HCT116 (cell line): ENCODE measurements at places on chromosomes 5 and 9. TPM values are rescaled to one million over a fixed set of nuclear protein-coding genes. Genes with fewer than 3 reads are reported as not detected.
A peak's percentile ranks its signal among the peaks of the same experiment; 100 is the strongest.

Gene MAP1B
- 8.9 TPM for total RNA-seq

Gene CARD9
- total RNA-seq = 1.2 TPM

GRCh38 chr9:70100362-70100761 lies 56.7 kb downstream of the MAMDC2 start:
- no peaks in the 10 kb centered on the region for H3K4me1 ChIP-seq
- no peak overlapping the region for H3K27ac ChIP-seq
- no peak overlapping the region for H3K4me3 ChIP-seq
- no peak for DNase-seq
- no peaks in the 10 kb centered on the region for H3K36me3 ChIP-seq
- H3K27me3 ChIP-seq = no peaks in the 10 kb centered on the region; the same call in 1 of the 2 replicates

DNA sequence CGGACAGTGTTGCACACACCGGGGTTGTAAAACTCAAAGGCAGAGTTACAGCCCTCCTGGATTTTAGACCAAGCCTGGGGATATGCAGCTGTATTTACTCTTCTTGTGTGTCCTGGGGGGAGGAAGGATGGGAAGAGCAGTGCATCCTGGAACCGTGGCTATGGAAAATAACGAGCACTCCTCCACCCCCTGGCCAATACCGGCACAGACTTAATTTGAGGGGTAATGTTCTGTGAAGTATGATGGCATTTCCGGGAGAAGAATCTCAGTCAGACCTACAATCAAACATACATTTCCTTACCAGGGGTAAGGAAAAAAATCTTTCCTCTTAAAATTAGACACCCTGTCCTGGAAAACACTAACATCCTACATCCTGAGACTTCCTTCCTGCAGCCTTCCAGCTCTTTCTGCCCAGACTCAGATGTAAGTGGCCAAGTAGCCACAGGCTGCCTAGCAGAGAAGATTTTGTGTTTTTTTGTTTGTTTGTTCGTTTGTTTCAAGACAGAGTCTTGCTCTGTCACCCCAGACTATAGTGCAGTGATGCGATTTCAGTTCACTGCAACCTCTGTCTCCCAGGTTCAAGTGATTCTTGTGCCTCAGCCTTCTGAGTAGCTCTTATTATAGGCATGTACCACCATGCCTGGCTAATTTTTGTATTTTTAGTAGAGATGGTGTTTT lies 11.0 kb upstream of the ERMP1 start:
- H3K27ac ChIP-seq = no peak overlapping the region; the same call in 1 of the 2 replicates
- no peak for DNase-seq
- no peaks in the 10 kb centered on the region for H3K27me3 ChIP-seq
- peaks cover 51% of the 10 kb centered on the region for H3K4me1 ChIP-seq
- H3K4me3 ChIP-seq = no peak overlapping the region
- no peaks in the 10 kb centered on the region for H3K36me3 ChIP-seq

DNA sequence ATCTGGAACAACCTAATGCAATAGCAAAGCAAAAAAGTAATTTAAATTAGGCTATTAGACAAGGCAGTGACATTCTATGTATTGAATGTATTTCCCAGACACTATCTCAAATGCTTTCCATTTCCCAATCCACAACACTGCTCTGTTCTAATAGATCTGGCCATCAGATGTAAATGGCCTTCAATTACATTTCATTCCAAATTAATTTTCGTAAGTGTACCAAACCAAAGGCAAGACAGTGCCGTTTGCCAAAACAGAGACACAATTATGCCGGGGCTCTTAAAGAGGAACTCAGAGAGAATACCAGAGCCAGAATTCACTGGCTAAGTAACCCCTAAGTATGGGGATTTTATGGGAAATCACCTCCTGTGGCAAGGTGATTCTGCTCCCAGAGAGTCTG lies 63.1 kb downstream of the GNAQ start:
- DNase-seq = no peak
- H3K4me3 ChIP-seq = no peak overlapping the region
- no peak overlapping the region for H3K27ac ChIP-seq
- no peaks in the 10 kb centered on the region for H3K36me3 ChIP-seq

DNA sequence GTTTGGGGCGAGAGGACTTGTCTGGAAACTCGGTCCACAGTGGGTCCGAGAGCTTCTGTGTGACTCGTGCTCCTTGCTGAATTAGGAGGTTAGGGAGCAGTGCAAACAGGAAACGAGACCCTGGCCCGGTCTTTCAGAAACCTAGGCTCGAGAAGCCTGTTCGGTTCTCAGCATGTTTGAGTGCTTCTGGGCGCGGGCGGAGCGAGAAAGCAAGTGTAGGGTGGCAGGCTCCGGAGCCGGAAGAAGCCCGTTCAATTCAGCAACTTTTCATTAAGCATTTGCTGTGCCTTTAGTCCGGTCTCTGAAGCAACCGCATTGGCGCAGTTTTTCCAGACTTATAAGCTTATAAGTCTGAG lies 547 bp downstream of the CLTA start:
- no peak for DNase-seq
- no peaks in the 10 kb centered on the region for H3K36me3 ChIP-seq
- no peaks in the 10 kb centered on the region for H3K27me3 ChIP-seq
- peak overlapping the region; percentile 91 for H3K4me3 ChIP-seq
- peak overlapping the region; percentile 80 for H3K27ac ChIP-seq
